ENCODE measurements at places on chromosomes 1 and 21. TPM values are rescaled to one million over a fixed set of nuclear protein-coding genes. Genes with fewer than 3 reads are reported as not detected.

DNA sequence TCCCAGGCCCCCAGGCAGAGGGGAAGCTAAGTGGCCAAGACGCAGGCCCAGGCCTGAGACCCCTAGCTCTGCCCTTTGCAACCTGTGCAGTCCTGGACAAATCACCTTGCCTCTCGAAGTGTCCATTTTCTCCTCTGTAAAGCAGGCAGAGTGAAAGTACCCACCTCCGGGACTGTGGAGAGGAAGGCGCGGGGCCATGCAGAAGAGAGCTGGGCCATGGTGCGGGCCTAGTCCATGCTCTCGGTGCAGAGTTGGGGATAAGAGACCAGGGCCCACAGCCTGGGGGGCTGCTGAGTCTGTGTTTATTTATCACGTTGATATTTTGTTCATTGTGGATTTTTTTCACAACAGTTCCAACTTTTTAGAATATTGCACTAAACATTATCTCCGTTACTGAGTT is 160.2 kb upstream of the VAMP3 start:
- DNase-seq, result no peak

GRCh38 chr1:151612501-151613281 is 841 bp downstream of the SNX27 start:
- DNase-seq, result peak; percentile 32

- DNase-seq, result no peak
Observed at GRCh38 chr1:103353391-103353790, 172.1 kb upstream of the RNPC3 start.

DNA sequence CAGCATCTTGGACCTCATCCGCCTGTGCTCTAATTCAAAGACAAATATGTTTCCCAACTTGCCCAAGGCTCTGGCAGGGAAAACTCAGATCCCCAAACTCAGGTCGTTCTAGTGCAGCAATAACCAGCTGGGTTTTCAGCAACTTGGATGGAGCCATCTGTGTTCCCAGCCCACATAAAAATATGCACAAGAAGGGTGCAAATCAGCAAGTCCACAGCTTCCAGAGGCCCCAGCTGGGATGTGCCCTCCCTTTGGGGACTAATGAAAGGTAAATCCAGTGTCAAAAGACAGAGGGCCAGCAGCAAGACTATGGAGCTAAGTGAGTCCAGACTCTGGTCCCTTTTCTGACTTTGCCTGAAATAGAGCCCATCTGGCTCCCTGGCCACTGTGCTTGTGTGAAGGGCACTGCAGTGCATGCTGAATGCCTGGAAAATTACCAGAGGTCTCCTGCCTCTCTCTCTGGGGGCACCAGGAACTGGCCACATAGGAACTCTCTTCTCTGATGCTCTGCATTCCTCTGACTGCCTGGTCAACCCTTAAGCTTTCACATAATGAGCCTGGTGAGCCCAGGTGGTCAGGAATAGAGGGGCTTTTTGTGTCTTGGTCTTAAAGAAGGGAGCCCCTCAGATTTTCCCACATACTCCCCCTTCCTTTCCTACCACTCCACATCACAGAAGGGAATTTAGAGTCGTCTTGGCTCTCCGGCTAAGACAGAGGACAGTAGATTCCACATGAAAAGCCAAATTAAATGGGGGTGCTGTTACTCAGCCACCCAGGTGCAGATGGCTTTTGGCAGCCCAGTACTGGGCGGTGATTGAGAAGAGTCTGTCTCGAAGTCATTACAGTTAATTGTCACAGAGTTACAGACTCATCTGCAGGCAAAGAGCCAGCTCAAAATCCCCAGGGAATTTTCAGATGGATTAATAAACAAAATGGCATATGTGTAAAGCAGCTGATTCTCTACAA is 88.1 kb upstream of the C1orf21 start:
- peak; percentile 36 for DNase-seq

- peak; percentile 67 for DNase-seq
Observed at GRCh38 chr1:46724991-46725735, 6.2 kb upstream of the EFCAB14 start.

DNA sequence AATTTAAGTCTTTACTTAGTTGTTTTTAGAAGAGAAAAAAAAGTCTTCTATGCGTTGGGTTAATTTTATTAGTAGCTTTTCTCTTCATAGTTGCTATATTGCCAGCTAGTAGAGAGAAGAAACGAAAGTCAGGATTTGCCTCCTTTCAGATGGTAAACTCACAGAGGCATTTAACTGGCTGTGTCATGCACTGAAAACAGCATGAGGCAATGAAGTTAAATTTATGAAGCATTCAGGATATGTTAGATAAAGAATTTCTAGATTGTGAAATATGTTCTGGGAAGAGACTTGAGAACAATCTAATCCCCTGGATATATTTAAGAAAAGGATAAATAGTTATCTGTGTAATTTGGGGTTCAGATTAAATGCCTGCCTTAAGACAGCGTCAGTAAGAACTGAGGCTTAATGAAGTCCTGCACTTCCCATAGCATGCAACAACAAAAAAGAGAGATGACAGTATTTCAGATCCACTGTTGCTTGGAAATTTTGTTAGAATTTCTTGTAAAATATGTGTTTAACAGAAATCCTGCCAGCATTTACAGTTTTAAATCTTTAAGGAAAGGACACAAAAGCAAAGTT is 1.7 kb downstream of the ANGPTL1 start:
- DNase-seq, result peak; percentile 55

DNA sequence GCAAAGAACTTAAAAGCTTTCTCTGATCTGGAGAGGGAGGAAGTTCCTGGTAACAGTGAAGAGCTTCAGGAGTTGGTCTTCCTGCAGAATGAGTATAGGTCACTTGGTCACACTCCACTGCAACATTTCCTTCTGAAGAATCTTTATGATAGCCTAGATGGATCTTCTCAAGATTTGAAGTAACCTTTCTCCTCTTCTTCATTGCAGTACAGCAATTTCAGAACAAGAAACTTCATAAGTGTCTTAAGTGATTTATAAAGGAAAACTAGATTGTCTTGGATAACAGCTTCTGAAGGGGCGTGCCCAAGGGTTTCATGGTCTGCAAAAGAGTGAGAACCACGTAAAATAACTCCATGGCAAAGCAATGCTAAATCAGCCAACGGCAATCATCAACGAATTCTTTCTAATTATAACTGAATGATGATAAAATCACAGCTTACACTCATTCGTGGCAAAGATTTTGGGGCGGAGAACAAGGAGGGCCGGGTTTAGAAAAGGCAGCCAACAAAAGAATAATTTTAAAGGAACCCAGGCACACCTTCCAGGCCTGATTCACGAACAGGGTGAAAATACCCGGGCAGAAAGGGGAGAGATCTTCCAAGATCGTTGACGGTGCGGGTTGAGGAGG is 53.9 kb upstream of the ASPM start:
- DNase-seq, result peak; percentile 19

DNA sequence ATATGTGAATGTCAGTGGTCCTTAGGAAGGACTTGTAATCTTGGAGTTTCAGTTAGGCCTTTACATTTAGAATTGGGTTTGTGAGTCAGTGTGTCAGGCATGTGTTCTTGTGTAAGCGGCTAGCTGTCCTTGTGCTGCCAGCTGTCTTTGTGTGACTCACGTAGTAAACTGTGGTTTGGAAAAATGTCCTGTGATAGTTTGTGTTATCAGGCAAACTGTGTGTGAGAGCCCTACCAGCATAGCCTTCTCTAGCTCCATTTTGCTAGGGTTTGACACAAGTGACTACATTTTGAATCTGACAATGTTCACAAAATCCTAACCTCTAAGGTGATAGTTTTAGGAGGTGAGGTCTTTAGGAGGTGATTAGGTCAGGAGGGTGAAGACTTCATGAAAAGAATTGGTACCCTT is 6.9 kb upstream of the SLC35D1 start:
- DNase-seq, result peak; percentile 99

DNA sequence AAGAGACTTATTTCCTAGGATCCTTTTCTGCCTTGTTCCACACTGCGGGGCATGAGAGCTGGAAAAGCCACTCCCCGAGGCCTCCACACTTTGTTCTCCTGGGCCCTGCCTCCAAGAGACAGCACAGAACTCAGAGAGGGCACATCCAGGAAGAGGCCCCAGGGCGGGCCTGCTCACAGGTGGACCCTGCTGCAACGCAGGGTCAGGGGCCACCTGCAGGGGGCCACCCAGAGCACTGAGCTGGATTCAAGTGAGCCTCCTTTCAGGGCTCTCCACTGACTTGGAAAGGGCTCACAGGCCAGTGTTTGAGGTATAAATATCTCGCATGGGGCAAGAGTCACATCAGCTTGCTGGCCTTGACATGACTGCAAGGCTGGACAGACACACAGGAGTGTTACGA is 4.8 kb downstream of the RGS16 start:
- DNase-seq, result no peak

DNA sequence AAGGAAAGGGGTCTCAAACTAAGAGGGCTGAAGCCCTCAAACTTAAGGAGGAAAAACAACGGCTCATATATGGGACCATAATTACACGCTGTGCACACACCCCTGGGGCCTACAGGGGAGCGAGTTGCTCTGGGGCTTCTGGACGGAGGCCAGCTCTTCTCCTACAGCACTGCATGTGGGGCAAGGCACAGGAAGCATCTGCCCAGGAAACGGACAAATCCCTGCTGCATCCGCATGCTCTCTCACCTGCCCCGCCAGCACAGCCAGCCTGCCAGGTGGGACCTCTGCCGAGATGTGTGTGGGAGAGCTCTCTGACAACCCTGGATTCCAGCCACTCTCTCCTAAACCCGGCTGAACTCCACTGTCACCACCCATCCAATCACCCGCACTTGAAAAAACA is 54.1 kb downstream of the MRPL37 start:
- no peak for DNase-seq

GRCh38 chr21:38660333-38661196 is 145.2 kb upstream of the ETS2 start:
- DNase-seq, result no peak

- no peak for DNase-seq
Observed at GRCh38 chr21:35005077-35005476, 44.0 kb downstream of the RUNX1 start.

DNA sequence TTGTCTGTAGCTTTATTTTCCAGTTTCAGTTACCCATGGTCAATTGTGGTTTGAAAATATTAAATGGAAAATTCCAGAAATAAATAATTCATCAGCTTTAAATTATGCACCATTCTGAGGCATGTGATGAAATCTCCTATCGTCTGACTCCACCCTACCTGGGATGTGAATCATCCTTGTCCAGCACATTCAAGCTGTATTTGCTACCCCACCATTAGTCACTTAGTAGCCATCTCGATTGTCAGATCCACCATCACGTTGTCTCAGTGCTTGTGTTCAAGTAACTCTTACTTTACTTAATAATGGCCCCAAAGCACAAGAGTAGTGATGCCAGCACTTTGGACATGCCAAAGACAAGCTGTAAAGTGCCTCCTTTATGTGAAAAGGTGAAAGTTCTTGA is 4.0 kb downstream of the STPG1 start:
- DNase-seq, result peak; percentile 79

DNA sequence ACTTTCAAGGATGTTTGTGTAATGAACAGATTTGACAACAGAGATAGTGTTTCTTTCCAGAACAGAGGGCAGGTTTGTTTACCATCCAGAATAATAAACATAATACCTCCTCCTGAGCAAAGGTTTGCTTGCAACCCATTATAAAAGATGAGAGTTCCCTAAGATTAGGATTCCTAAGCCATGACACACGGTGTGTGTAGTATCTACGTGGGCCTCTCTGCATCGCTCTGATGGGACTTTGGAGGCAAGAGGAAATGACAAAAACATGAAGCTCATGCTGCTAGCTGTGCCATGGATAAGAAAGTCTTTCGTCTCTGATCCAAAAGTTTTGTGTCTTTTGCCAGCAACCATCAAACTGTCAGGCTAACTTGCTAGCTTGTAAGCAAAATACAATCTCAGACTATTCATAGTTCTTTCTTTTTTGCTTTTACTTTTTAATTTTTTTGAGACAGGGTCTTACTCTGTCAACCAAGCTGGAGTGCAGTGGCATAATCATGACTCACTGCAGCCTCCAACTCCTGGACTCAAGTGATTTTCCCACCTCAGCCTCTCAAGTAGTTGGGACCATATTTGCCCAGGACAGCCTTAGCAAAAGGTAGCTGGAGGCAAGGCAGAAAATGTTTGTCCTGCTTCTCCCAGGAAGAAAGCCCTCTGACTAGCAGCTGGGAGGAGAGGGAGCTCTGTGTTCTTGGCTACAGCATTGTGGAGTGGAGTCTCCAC is 81.1 kb downstream of the LHX4 start:
- peak; percentile 11 for DNase-seq

DNA sequence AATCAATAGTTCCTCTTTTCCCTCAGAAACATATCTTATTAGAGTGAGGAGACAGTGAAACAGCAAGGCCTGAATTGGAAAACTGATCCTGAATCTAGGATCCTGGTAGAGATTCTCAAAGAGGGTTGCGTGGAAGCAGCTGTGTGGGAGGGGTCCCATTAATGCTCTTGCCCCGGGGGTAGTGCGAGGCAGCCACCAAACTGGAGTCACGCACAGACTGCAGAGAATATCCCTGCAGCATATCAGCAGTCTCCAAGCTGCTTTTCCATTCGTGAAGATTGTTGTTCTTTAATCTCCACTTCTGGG is 150.1 kb downstream of the DISC1 start:
- DNase-seq, result no peak

GRCh38 chr1:116408803-116409720 is 36.0 kb downstream of the ATP1A1 start:
- no peak for DNase-seq

- peak; percentile 55 for DNase-seq
Observed at GRCh38 chr1:87644579-87645190, 316.0 kb downstream of the LMO4 start.

- no peak for DNase-seq
Observed at GRCh38 chr1:212539737-212540430, 68.7 kb upstream of the ATF3 start.

GRCh38 chr1:172178886-172179285 is 241.6 kb upstream of the C1orf105 start:
- DNase-seq, result no peak

DNA sequence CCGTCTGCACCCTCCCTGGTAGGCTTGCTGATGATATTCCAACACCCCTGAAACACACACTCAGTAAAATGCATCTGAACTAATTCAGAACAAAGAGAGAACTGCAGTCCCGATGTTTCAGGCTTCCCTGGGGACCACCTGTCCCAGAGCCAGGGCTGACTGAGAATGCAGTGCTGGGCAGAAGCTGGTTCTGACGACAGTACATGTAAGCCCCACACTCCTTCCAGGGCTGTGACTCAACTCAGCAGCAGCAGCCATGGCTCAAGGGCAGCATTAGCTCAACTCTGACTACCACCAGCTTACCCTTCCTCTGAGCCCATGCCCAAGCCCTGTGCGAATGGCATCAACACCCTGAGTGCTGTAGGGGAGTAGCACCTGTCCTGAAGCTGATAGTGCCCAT is 56.4 kb upstream of the SIPA1L2 start:
- no peak for DNase-seq

GRCh38 chr1:26031611-26032220 is 10.1 kb downstream of the EXTL1 start:
- DNase-seq, result no peak

Gene SNX7
- 56.7 TPM for total RNA-seq

Gene IARS2
- 107 TPM for total RNA-seq

Gene ARHGEF16
- total RNA-seq, result not detected

Gene CCDC185
- not detected for total RNA-seq

Gene LCE3D
- total RNA-seq, result 0.32 TPM

Gene AMY1A
- total RNA-seq, result not detected

Gene VASH2
- 3.3 TPM for total RNA-seq

Gene HSD3B1
- not detected for total RNA-seq

Gene IRF6
- total RNA-seq, result not detected

Gene RAB3GAP2
- 20.9 TPM for total RNA-seq

Gene EPB41
- 0.11 TPM for total RNA-seq

Gene ASTN1
- total RNA-seq, result not detected

Gene C1orf226
- 0.63 TPM for total RNA-seq

Gene INKA2
- 12.5 TPM for total RNA-seq
